ENCODE measurements at places on chromosomes 11 and 22.

DNA sequence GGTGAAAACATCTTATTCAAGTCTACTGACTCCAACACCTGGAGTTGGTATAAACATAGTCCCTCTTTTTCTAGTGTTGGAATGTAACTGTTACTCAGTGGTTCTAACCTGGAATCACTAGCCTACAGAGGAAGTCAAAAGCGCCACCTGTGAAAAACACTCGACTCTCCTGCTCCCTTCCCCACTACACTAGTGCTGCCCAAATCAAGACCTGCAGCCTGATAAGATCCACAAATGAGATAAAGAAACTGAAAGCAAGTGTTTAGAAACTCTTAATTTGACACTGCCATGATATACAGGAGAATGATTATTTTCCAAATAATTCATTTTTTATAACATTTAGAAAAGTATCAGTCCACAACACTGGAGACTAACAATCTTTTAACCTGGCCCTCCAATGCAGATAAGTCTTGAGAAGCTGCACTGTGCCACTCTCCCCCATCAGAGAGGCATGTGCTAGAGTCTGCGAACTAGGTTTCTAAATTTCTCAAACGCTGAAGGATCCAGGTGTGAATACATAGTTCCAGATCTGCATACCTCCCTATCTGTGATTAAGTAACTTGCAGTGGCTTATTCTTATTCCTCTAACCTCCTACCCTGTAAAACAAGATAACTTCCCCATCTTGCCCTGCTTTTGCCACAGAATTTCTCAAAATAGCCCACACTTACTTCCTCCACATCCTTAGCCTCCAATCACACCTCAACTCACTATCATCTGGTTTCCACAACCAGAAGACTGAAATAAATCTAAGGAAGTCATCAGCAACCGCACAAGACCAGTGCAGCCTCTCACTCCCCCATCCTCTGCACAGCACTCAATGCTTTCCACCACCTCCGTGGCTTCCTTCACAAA, 88.1 kb downstream of the RRAS2 start:
- DNase-seq: no peak

GRCh38 chr11:7004482-7004881, 15.7 kb downstream of the ZNF214 start:
- DNase-seq: no peak

GRCh38 chr11:113278925-113279324, 35.5 kb upstream of the TTC12 start:
- no peak for DNase-seq

DNA sequence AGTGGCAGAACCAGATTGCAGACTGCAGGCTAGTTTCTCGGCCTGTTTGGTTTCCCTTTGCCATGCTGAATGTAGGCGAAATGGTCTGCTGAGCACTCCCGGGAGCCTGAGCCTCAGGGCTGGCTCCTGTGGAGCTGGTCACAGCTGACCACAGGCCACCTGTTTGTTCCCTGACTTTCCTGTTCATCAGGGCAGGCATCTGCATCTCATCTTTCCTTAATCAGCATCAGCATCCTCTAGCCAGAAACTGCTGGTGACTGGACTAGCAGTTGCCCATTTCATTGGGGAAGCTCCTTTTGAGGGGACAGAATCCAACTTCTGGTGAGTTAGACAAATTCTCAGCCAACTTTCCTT, 20.2 kb upstream of the C11orf96 start:
- DNase-seq: no peak

DNA sequence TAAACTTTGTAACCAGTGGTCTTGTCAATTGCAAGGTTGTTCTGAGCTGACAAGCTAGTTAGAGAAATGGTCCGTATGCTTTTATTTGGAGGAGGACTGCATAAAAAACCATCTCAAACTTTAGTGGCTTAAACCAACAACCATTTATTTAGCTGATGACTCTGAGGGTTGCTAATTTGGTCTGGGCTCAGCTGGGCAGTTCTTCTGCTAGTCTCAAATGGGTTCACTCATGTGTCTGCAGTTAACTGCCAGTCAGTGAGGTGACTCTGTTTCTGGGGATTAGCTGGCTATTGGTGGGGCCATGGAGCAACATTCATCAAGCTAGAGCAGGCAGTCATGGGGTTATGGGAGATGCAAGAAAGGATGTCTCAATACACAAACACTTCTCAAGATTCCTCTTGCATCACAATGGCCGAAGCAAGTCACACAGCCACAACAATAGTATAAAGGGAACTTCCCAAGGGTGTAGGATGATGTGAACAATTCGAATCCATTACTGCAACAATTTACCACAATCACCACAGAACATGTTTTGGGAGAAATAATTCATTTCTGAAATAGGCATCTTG, 521.9 kb downstream of the INSC start:
- no peak for DNase-seq

DNA sequence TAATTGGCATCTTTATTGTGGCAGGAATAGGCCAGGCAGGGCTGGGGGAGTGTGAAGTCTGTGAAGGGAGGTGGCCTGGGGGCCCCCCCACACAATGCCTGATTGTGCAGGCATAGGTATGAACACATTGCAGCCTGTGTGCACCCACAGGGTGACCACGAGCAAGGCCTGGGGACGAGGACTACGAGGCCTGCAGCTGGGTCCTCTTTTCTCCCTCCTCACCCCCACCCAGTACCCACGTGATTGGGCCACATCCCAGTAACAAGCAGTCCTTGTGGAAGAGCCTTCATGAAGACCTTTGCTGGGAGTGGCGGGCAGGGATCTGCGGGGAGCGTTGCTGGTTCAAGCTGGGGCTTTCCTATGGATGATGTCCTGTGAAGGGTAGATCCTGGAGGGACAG, 29.3 kb downstream of the ZBTB16 start:
- DNase-seq: no peak

GRCh38 chr11:2271077-2271326, 614 bp upstream of the ASCL2 start:
- DNase-seq: no peak

DNA sequence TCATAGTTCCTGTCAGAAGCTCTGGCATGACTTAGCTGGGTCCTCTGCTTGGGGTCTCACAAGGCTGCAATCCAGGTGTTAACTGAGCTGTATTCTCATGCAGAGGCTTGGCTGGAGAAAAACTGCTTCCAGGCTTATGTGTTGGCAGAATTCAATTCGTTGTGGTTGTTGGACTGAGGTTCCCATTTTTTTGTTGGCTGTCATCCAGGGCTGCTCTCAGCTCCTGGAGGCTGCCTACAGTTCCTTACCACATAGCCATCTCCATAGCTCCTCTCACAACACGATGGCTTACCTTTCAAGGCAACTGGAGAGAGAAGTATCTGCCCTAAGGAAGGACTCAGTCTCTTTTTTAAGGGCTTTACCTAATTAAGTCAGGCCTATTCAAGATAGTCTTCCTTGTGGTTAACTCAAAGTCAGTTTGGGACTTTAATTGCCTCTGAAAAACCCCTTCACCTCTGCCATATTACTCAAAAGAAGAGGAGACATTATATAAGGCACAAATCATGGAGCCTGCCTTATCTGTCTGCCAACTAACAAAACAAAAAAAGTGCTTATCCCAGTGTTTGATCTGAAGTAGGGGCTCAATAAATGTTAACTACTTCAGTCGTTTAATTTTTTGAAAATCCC, 35.2 kb downstream of the OR2AG2 start:
- DNase-seq: no peak

- no peak for DNase-seq
Measured at GRCh38 chr11:69461272-69461962, 20.0 kb upstream of the LINC01488 start.

Data from HTR-8/SVneo (cell line).